ENCODE measurements at places on chromosomes 11 and 22.

DNA sequence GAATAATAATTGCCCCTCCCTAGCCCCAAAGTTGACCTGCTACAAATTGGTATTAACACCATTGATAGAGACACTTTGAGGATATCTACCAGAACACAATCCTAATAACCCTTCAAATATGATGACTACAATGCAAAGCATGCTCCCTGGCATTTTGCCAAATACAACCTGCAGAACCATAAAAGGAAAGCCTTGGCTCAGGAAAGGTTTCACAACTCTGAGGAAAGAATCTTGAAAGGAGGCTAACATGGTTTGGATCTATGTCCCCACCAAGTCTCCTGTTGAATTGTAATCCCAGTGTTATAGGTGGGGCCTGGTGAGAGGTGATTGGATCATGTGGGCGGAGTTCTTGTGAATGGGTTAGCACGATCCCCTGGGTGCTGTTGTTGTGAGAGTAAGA, 140.4 kb upstream of the ARHGAP42 start:
- DNase-seq, result no peak

DNA sequence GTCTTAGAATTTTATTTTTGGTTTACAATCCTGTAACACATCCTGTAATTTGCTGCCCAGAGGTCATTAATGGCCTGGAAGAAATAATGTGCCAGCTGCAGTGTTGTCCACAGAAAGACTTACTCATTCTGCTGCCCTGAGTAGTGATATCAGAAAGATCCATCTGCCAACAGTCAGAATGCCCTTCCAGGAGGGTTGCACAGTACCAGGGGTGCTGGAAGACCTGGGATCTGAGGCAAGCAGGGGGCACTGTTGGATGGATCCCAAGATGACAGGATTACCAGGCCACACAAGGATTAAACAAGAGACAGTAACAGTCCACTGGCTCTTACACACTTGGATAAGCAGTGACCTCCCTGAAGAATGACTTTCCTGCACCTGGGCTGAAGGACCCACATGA, 93.8 kb upstream of the TOP3B start:
- DNase-seq, result no peak

DNA sequence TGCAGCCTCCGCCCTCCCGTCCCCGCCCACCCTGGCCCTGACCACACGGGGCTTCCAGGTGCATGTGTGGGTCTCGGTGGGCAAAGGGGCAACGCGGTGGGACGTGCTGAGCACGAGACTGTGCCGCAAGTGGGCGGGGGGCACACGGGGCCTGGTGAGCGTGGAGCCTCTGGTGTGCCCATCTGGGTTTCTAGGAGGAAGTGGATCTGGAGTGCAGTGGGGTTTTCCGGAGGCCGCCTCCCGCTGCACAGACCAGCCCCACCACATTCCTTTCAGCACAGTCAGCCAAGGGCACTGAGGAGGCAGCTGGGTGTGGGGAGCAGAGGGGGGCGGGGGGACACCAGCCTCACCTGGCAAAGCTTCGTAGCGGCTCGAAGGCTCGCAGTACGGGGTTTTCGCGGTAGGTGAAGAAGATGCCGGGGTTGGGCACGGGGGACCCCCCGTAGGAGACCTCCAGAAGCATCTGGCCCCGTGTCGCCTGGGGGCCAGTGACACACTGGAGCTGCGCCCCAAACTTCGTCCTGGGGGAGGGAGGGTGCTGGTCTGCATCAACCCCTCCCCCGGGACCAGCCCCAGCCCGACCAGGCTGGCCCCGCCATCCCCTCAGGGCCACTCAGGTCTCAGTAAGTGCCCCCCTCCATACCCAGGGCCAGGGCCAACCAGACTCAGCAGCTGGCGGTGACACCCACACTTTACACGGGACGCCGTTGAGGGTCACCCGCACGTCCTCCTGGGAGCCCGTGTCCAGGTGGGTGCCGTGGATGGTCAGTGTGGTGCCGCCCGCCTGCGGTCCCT, 12.4 kb upstream of the MAPK11 start:
- no peak for DNase-seq

DNA sequence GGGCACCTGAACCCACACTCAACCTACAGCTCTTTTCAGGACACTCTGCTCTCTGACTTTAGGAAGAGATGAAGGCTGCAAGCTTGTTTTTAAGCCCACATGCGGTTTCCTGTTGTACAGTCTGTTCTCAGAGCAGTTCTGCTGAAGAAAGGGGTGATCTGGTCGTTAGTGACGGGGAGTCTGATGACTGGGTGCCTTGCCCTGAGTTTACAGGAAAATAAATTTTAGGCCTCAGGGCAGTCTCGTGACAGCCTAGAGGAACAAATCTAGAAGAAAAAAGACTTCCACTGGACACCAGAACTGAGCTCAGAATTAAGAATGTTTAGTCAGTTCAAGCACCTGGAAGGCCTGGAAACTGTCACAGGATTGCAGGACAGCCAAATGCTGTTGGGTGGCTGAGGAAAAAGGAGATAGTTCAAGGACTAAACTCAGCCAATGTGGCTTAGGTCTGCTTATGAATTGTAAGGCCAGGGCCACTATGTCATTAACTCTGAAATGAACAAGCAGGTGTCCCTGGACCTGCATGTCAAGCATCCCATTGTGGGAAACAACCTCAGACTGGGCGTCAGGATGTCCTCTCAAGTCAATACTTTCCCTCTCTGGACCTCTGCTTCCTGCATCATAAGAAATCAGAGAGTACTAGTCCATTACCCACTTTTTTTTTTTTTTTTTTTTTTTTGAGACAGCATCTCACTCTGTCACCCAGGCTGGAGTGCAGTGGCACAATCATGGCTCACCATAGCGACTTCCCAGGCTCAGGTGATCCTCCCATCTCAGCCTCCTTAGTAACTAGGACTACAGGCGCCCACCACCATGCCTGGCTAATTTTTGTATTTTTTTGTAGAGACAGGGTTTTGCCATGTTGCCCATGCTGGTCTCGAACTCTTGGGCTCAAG, 5.7 kb downstream of the PIK3IP1 start:
- DNase-seq, result no peak

GRCh38 chr22:27407369-27407985, 394.1 kb downstream of the MN1 start:
- no peak for DNase-seq

GRCh38 chr22:19884954-19885751, 30.5 kb upstream of the GNB1L start:
- no peak for DNase-seq

GRCh38 chr11:110614031-110614430, 98.2 kb downstream of the ARHGAP20 start:
- DNase-seq, result no peak

DNA sequence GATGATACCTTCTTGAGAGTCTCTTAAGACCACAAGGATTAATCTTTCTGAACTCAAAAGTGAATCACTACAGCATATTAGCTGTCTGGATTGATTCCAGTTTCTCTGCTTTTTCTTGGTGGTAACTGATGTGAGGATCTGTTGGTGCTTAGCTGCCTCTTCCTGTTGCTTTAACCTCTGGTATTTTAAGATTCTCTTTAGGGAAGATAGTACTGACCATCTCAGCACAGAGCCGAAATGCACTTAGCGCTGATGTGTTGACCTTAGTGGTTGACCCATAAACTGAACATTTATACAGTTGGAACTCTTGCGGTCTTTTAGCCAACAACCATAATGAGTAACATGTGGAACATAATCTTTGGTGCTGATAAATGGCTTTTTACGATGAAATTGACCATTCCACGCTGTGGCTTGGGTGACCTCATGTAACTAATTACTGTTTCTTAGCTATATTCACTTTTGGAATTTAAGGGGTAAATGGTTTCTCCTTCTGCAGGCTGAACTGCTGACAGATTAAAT, 33.7 kb downstream of the APLP2 start:
- DNase-seq, result no peak

GRCh38 chr11:27720277-27720830, 20.1 kb upstream of the BDNF start:
- no peak for DNase-seq

- DNase-seq, result peak; percentile 49
Measured at GRCh38 chr11:82682003-82682751, 51.5 kb downstream of the FAM181B start.

DNA sequence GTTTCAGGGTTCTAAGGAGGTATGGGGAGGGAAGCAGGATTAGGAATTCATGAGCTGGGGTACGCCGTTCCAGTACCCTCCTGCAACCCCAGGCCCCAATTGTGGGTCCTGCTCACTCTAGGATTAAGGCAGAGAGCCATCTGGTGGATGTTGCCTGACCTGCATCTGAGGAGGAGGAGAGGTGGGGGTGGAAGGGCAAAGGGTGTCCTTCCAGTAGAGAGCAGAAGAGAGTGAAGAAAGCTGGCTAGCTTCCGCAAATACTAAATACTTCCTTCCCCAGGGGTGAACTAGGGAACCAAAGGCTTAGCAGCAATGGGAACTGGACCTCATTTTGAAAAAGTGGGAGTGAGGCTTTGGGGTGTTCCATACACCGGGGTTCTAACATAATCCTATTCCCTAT, 10.6 kb downstream of the LRRC51 start:
- peak; percentile 39 for DNase-seq

DNA sequence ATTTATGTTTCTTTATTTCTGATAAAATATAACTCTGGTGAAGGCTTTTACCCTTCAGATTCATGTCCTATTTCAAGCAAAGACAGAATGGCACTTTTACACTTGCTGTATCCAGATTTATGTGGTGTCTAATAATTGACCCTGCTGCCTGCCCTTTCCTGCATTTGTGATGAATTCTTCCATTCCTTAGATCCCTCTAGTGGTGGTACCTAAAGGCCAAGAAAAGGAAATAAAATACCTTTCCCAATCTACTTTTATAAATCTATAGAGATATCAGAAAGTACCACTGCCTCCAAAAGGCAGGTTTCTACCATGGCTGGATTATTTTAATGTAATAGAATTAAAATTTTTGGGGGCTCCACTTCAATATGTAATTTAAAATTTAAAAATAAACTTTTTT, 34.2 kb downstream of the CCDC81 start:
- DNase-seq, result no peak

DNA sequence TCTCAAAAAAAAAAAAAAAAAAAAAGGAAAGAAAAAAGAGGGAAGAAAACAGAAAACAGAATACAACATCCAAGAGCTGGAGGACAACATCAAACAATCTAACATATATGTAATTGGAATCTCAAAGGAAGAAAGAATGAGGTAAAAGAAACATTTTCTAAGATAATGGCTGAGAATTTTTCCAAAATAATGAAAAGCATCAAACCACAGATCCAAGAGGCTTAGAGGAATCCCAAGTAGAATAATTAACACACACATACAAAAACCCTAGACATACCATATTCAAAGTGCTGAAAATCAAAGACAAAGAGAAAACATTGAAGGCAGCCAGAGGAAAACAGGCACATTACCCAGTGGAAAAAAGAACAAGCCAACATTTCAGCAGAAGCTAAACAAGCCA, 4.9 kb downstream of the SULT4A1 start:
- no peak for DNase-seq

GRCh38 chr22:27133019-27133431, 475.6 kb downstream of the MIAT start:
- DNase-seq, result no peak

- DNase-seq, result no peak
Measured at GRCh38 chr11:72718101-72718501, 34.1 kb downstream of the ARAP1 start.

GRCh38 chr22:43343262-43343669, at the start of gene SCUBE1:
TSS of gene SCUBE1 (minus strand) at chr22:43343372. CDS start at chr22:43343261, 111 bp downstream.
- peak; percentile 5 for DNase-seq

DNA sequence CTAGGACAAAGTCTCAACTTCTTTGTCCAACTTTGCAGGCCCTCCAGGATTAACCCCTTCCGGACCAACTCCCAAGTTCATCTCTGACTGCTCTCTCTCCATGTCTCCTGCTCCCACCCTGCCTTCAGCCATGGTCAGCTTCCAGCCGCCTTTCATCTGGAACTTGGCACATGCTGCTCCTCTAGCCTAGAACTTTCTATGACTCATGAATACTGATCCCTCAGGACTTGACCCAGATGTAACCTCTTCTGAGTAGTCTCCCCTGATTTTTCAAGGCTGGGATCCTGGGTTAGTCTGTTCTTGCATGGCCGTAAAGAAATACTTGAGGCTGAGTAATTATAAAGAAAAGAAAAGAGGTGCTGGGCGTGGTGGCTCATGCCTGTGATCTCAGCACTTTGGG, 5.2 kb upstream of the SLC15A3 start:
- DNase-seq, result no peak

- DNase-seq, result no peak
Measured at GRCh38 chr11:61860054-61860903, 31.1 kb downstream of the FADS3 start.

DNA sequence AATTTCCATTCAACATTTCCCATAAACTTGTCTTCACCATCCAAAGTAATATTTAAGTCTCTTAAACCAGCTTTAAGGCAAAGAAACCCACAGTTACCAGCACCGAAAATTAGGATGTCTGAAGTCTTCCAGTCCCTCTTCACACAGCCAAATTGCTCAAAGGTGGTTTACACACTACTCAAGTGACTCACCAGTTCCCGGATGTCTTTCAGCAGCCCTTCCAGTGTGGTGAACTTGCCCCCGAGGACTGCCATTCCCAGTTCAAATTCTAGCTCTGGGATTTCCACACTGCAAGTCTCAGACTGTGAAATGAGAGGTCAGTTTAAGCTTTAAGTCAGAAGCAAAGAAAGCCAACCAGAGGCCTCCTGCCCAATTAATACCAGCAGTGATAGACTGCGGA, 5.1 kb downstream of the ZPR1 start:
- DNase-seq, result no peak

DNA sequence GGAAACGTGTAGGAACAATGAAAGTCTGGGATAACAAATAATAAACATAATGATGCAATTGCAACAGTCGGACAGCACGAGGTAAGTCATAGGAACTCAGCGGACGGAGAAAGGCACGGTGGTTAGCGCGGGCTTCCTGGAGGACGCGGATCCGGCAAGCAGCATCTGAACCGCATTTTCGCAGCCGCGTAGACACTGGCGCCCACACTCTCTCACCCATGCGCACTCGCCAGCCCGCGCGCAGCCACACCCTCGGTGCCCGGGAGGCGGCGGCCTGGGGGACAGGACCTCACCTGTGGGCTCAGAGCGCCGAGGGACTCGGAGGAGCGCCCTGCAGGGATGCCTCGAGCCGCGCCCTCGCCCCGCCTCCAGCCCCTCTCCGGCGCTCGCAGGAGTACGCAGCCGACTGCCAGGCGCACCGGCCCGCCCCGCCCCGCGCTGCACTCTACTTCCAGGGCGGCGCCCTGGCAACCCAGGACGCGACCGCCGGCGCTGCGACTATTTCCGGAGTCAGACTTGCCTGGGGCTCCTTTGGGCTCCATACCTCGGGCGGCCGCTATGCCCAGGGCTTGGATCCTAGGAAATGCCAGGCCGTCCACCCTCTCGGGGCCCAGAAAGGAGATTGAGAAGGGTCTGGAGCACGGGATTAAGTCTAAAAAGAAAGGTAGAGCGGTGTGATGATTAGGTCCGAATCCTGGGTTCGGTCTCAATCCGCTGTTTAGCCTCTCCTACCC, at the start of gene TTLL1:
TSS of gene TTLL1 (minus strand) at position 408 of the 734 bp plus-strand sequence. CDS start 13,805 bp downstream, outside the sequence.
- DNase-seq, result peak; percentile 68
